ENCODE measurements at places on chromosomes 13 and 19.

- peak; percentile 47 for DNase-seq
Observed at GRCh38 chr19:13026462-13027370, 31.4 kb downstream of the NFIX start.

DNA sequence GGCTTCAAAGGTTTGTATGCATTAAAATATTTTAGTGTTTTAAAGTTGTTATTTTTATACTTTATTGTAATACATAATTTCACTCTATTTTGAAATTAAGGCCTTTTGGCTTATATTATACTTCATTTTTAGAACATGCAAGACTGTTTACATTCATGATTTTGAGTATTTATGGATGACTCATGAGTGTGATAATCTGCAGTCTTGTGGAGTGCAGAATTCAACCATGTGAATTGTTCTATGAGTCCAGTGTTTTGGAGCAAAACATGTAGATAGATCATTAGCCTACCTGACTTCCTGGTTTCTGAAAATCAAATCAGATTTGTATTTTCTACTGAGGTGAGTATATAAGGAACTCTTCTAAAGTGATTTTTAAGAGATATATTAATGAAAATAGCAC is 241.8 kb downstream of the PCCA start:
- DNase-seq = no peak

DNA sequence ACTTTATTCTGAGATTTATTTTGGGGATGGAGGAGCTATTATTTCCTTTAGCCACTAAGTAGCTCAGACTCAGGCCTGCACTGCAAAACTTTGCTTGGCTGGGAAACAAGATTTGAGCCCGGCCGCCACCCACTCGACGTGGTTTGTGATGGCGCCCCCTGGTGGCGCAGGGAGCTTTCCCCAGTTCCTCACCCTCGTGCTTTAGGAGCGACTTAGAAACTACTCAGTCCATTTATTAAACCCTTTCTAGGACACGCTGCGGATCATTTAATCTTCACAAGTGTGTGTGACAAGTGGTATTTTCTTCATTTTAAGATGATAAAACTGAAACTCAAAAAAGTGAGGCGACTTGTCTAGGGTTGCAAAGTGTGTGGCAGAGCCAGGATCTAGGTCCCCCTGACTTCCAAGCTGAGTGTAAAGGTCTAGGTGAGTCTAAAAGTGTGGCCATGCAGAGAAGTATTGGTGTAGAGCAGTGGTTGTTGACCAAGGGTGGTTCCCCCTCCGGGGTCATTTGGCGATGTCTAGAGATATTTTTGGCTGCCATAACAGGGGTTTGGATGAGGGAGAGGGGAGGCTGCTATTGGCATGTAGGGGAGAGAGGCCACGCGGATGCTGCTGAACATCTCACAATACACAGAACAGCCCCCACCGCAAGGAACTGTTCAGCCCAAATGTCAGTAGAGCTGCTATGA is 2.2 kb downstream of the CXCL17 start:
- peak; percentile 87 for DNase-seq

DNA sequence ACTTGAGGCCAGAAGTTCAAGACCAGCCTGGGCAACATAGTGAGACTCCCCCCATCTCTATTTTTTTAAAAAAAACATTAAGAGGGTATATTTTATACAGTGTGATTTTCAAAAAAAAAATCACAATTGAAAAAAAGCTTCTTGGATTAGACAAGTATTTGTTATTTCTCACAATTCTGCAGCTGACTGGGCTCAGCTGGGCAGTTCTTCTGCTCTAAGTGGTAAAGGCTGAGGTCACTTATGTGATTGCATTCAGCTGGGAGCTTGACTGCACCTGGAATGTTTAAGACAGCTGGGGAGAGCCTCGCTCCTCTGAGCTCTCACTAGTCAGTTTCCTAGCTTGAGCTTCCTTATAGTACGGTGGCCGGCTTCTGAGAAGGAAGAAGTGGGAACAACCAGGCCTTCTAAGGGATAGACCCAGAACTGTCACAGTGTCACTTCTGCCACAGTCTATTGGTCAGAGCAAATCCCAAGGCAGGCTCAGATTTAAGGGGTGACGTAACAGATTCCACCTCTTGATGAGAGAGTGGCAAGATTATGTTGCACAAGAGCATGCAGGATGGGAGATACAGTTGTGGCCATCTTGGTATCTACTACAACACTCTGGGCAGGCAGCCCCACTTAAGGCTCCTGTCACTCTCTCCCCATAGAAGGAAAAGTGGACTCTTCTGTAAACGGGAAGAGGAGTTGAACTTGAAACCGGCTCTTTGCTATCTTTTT is 19.7 kb upstream of the IRGC start:
- DNase-seq = no peak

GRCh38 chr13:68759617-68760016 is 1348.0 kb upstream of the ATXN8OS start:
- no peak for DNase-seq

- DNase-seq = no peak
Observed at GRCh38 chr13:36770741-36771140, 48.3 kb upstream of the RFXAP start.

GRCh38 chr19:6577476-6578125 is 13.3 kb downstream of the CD70 start:
- DNase-seq = peak; percentile 22

DNA sequence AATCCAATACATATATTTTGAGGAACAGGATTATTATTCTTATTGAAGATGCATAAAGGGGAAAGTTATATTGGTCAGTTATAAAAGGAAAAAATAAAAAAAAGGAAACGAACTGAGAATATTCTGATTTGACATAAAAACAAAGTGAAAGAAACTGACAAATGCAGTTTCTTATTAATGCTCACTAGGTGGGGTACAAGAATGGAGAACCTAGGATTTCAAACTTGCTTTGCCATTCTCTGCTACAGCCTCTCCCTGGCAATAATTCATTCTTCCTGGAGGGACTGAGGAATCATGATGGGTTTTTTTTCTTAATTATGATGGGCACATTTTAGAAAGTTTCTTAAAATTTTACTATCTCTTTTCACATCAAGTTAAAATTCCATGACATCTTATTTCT is 154.9 kb downstream of the PCDH9 start:
- DNase-seq = no peak

- DNase-seq = no peak
Observed at GRCh38 chr19:16134510-16134909, 9.0 kb upstream of the HSH2D start.

DNA sequence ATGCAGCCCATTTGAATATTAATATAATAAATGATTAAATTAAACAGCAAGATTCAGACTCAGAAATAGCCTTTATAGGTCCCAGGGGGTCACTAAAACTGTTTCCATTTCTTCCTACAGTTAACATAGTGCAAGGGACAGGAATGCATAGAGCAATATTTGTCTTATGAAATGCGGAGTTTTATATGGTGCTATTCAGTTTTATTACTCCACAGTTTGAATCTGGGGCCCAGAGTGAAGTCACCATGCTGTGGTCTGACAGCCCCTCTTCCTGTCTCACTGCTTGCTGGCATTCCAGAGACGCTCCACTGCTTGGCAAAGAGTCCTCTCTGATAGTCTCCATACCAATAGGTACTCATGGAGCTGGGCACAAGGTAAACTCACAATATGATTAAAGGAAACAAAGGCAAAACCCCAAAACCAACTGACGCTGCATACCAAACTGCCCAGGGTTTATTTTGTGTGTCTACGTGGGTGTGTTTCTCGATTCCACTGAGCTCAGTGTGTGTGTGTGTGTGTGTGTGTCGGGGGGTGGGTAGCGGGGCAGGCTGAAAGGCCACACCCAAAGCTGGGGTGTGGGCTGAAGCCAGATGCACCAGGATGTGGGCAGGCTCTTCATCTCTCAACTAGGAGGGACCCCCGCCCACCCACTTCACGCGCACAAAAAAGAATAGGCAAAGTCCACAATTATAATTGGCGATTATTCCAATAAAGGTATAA is 277.9 kb downstream of the TSHZ3 start:
- DNase-seq = peak; percentile 66

GRCh38 chr13:76389321-76389720 is 496.9 kb downstream of the KCTD12 start:
- no peak for DNase-seq

DNA sequence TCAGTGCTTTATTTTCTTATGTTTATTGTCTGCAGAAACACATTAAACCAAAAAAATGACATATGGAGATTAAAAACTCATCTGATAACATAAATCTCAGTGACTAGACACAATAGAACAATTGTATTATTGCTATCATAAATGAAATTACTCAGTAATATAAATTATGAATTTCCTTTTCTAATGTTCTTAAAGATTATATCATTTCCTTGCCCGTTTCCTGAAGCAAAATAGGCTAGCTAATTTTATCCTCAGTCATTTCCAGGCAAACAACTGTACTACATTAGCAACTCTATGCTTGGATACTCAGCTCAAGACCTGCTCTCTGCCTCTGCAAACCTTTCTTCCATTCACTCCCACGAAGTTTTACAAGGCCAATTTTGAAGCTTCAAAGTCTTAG is 61.2 kb downstream of the RFC3 start:
- DNase-seq = no peak

DNA sequence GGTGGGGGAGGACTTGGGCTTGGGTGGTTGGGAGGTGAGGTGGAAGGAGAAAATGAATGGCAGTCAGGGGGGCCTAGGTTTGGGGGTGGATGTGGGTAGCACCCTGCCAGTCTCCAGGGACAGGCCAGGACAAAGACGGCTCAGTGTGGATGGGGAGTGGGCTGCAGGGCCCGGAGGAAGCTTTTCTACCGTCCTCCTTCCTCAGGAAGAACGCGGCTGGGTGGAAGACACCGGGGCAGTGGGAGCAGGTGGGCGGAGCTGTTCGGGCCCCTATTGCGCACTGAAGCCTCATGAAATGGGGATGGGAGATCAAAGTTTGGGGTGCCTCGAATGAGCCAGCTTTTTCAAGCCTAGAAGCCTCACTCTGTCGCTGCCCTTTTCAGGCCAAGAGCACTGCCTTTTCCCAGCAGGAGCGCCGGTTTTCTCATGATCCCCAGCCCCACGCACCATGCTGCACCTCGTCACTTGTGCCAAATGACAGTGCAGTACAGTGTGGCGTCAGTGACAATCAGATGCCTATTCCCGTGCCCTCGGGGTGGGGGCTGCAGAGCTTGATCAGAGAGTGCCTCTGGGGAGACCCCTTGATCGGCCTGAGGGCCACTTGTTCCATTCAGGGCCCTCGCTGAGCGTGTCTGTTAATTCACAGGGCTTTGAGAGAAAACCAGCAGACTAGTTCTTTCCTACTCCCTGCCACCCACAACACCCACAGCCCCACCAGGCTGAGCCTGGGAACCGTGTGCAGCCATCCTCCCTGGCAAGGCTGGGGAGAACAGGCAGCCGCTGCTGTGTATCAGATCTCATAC is 1.5 kb downstream of the CALM3 start:
- no peak for DNase-seq

DNA sequence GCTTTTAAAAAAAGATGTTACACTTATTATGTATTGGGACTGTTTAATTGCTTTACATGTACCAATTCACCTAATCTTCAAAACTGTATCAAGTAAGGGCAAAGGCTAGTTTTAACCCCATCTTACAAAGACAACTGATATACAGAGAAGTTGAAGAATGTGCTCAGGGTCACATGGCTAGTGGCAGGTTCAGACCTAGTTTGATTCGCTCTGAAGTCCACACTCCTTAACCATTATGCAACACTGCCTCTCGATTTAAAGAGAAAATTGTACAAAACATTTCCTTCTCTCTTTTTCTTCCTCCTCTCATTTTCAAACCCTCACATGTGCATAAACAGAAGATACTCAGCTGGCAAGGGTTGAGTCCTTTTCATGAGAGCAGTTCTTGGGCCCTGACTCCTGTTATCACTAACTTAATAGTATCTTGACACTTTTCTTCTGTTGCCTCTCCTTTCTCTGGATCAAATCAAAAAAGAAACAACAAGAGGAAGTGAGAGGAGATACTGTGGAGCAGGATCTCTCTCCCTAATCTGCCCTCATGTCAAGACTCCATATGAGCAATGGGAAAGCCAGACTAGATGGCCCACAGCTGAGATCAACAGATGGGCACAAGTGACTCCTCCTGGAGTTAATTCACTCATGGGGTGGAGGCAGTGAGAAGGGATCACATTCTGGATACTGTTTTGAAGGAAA is 19.0 kb upstream of the N4BP2L1 start:
- no peak for DNase-seq

- no peak for DNase-seq
Observed at GRCh38 chr13:101085551-101085950, 330.8 kb downstream of the NALCN start.

DNA sequence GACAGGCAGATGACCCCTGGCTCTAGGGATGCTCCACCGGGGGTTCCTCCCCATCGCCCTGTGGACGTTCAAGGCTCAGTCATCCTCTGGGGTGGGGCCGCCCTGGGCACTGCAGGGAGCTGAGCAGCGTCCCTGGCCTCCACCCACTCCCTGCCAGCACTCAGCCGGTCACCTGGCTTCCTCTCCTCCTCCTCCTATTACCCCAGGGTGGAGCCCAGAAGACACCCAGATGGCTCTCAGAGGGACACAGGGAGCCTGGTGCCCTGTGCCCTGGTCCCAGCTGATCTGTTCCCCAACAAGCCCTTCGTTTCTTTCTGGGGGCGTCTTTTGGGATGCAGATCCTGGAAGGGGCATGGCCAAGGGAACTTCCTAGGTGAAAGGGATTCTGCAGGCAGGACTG is 3.7 kb upstream of the MKNK2 start:
- DNase-seq = peak; percentile 86

DNA sequence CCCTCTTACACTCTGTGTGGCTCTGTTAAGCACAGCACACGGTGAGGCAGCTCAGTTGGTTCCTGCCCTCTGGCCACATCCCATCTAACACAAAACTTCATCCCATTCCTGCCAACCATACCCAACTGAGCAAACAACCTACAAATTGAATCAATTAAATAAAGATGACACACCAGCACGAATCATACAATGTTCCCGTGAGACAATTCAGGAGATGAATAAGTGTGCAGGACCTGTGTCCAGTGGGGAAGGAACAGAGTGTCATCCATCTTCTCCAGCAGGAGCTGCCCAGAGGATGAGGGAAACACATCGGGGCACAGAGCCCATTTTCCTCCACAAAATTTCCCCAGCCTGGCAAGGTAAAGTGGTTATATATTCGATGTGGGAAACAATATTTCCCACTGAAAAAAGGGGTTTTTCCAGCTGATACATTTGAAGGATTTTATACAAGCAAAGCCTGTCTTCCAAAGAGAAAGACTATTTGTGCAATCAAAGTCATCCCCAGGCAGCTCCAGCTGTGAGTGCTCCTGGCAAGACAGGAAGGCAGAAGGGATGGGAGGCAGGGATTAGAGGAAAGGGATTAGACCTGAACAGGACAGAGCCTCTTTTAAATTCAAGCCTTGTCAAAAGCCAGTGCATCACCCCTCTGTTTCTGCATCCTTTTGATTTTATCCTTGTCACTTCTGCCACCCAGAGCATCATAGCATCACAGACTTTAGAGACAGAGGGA is 240.2 kb downstream of the LHFPL6 start:
- DNase-seq = no peak

DNA sequence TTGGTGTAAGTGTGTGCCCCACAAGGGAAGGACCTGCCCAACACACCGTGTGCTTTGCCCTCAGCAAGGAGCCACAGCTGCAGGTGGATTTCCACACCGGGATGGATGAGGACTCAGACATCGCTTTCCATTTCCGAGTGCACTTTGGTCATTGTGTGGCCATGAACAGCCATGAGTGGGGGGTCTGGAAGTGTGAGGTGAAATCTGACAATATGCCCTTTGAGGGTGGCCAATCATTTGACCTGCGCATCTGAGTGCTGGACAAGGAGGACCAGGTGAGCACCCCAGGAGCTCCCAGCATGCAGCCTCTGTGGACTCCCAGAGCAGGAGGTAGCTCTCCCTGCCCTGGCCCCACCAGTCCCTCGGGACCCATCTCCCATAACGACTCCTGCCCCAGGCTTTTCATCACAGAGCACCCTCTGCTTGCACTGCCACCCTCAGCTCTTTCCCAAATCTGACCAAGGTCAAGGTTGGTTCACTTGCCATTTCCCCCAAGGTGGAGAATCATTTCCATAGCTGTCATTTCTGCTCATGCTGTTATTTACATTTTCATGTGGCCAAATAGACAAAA is 13.2 kb upstream of the EID2 start:
- no peak for DNase-seq

Data from left colon (tissue), 2 donors.